ENCODE measurements at places on chromosomes 16 and 17. TPM values are rescaled to one million over a fixed set of nuclear protein-coding genes. Genes with fewer than 3 reads are reported as not detected.

DNA sequence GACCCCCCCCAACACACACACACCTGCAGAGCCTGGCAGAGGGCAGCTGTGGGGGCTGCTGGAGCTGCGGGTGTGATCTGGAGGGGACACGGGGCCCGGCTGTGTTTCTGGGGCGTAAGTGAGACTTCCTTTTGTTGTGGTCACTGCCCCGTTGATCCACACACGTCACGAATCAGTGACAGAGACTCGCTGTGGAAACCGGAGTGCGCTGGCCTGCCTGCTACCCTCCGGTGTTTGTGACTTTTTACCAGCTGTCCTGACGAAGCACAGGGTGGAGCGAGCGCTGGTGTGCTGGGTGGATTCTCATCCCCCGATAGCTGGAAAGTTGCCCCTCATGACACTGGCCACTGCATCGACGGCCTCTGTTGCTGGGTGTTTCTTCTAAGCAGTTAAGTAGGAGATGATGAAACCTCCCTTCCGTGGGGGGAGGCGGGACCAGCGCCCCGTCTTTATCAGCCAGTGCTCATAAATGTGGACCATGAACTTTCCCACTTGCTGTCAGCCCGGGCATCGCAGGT is 2.3 kb downstream of the METRNL start:
- no peak for DNase-seq

DNA sequence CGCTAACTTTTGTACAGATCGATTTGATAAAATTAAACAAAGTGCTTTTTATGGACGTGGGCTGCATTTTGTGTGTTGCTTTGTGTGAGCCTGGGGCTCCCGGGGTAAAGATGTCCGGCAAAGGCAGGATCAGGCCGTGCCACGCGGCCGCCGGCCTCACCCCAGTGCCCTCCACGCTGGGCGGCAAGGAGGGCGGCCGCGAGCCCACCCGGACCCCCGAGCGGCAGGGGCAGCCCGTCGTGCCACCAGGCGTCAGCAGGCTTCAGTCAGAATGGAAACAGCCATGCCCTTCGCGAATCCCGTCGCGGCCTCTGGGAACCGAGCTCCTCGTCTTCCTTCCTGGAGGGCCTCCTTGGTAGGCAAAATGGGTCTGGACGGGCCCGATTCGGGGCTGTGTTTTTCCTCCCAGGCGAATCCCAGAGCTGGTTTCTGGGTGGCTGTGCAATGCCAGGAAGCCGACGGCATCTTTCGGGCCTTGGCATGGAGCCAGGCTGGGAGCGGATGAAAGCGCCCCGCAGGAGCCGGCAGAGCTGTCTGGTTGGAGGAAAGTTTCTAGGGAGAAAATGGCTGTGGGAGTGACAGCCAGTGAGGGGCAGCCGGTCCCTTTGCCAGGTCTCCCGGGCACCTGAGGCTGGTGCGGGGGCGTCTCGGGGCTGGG is 5.5 kb downstream of the SOX8 start:
- no peak for DNase-seq

DNA sequence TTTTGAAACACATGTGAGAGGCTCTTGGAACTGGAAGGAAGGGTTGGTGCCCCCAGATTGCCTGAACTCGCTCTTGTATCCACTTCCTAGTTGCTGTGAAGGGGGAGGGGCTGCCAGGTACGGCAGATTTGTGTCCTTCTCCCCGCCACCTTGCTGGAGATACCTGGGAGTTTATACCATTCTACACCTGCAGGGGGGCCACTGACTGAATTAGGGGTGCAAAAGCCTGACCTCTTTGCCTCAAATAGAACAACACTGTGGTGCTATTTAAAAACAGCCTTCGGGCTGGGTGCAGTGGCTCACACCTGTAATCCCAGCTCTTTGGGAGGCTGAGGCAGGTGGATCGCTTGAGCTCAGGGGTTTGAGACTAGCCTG is 35.1 kb upstream of the IL34 start:
- no peak for DNase-seq

- DNase-seq, result peak; percentile 56
These were observed 4.5 kb downstream of the CCR7 start for GRCh38 chr17:40560592-40561293.

The MT1X gene
- 22.0 TPM for total RNA-seq
